LHCN-M2 (cell line): ENCODE measurements at places on chromosomes 4 and X. TPM values are rescaled to one million over a fixed set of nuclear protein-coding genes. Genes with fewer than 3 reads are reported as not detected.

Gene RS1
- not detected in 2 replicates for total RNA-seq

Gene KLHL4
- 11.7 and 16.0 TPM in 2 replicates for total RNA-seq

Gene PRDM8
- total RNA-seq = 74.3 and 86.8 TPM in 2 replicates

DNA sequence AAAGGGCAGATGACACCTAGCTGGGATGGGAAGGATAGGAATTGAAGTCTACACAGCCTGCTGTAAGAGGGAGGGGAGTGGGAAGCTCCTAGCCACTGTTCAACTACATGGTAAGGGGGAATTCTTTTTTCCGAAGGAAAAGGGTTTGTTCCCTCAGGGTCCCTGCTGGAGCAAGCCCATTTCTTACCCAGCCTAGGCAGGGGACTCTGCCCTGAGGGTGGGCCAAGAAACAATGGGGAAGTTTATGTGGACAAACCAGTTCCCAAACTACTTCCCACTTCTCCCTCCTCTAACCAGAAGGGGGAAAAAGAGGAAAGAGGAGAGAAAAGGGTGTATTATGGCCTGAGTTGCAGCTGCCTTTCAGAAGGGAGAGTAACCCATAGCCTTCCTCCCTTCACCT is 13.5 kb upstream of the VSIG4 start:
- no peak for DNase-seq

DNA sequence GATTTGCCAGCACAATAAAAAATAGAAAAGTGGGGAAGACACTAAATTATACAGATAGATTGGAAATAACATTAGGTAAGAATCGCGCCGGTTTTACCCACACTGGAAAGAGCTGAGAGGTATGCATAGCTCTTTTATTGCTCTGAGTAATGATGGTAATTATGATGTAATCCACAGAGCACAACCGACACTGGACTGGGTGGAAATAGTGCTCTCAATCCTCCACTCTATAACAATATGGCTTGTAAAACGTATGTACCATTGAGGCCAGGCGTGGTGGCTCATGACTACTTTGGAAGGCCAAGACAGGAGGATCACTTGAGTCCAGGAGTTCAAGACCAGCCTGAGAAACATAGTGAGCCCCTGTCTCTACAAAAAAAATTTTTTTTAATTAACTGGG is 104.3 kb upstream of the RAPGEF2 start:
- no peak for DNase-seq

DNA sequence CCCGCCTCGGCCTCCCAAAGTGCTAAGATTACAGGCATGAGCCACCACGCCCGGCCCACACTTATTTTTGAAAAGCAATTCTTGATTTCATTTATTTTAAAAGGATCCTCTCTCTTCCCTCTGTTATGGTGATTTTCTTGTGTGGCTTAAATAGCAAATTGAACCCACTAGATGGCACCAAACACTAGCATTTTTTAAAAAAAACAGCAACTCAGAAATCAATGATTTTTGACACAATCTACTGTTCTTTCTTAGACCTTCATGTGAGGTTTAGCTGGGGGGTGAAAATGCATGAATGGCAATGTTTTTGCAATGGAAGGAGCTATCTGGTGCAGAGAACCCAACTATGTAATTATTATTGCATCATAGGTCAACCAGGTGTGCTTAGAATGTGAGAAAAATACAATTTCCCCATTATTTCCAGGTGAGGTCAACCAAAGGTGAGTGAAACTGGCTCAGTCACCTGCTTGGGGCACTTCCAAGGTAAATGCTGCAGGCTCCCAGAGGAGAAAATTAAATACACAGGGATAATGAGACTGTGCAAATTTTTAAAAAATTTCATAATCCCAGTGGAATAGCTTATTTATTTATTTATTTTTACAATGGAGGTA is 226.7 kb upstream of the PRKX start:
- DNase-seq = peak; percentile 8

GRCh38 chr4:1604706-1605205 is 79.4 kb downstream of the FAM53A start:
- DNase-seq = no peak

DNA sequence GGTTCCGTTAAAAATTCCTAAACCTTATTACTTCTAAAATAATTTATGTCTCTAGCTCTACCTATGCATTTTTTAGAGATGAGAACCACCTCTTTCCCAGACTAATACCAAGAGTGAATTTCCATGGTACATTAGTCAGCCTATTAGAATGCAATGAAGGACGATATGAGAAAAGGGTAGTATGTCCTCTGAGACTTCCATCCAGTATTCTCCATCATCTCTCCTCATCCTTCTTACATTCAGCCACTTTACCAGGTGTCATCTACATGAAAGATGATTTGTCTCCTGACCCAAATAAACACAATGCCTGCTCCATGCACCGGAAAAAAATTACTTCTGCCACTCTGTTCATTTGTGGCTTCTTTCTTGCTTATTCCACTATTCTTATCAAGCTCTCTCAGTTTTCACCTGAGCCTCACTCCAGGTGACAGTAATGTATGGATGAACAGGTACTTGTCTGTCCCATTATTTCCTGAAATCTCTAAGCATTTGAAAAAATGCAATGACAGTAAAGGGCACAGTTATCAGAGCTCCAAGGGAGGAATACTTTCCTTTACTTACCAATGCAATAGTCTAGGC is 97.9 kb downstream of the MAB21L2 start:
- no peak for DNase-seq

- peak; percentile 57 for DNase-seq
Measured at GRCh38 chr4:149264093-149264733, 551.4 kb downstream of the IQCM start.

GRCh38 chrX:85836868-85837267 is 210.5 kb downstream of the CHM start:
- DNase-seq = peak; percentile 36

DNA sequence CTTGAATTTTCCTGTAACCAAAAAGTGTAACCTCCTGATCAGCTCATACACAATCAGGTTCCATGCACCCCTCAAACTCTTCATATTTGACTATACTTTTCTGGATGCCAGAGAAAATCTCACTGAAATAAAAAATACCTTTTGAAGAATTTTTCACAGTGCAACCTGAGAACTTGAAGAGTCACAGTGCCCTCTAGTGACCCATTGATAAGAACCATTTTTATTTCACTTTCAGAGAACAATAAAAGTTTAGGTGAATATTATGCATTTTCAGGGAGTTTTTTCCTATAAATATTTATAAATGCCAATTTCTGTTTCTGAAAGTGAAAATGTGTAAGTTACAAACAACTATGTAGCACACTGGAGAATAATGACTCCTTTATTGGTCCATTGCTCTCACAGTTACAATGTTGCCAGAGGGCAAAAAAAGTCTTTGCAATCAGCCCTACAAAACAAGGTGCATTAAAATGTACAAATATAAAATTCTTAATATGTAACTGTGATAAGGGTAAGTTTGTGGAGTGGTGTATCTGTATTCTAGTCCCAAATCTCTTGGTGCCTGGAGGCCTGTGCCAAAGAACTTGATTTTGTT is 153.6 kb upstream of the INTU start:
- DNase-seq = peak; percentile 37

GRCh38 chrX:115584696-115585095 is 23.7 kb downstream of the PLS3 start:
- peak; percentile 79 for DNase-seq

DNA sequence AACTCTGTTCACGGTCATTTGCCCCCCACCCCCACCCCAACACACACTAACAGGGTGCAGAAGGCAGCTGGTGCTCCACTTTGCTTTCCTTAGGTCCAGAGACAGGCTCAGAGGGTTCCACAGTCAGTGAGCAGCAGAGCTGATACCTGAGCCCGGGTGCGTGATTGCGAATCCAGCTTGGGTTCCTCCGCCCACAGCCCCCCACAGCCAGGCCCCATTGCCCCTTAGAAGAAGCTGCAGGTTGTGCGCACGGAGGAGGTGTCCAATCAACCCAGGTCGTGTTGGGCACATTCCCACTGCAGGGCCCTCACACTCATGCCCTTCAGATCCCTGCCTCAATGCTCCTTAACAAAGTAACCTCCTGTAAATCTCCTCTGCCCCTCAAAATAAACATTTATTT is 85.0 kb downstream of the WFS1 start:
- no peak for DNase-seq

GRCh38 chr4:90495211-90495610 is 368.0 kb downstream of the CCSER1 start:
- DNase-seq = no peak

DNA sequence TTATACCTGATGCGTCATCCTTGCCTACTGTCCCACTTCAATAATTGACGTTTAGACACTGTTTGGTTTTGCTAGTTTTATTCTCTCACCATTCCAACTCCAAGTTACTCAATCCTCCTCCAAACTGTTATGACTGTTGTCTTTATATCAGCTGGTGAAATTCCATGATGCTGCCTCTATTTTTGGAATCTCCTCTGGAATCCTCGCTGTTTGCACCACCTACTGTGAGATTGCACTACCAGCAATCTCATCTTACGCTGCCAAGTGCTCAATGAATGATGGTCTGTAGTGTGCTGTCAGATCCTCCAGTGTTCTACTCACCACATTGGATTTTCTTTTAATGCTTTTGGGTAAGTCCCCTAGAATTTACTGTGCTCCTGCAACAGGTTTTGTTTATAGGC is 13.2 kb upstream of the PCDH18 start:
- DNase-seq = peak; percentile 78

- no peak for DNase-seq
Measured at GRCh38 chr4:23887173-23887572, 2.7 kb downstream of the PPARGC1A start.
